Uterus (tissue), 4 donors: ENCODE measurements at places on chromosomes 2 and 18. TPM values are rescaled to one million over a fixed set of nuclear protein-coding genes. Genes with fewer than 3 reads are reported as not detected.

HRH4 gene
- 0.55 TPM for total RNA-seq

ABCG8 gene
- total RNA-seq: not detected

ASXL3 gene
- 25.0 TPM for total RNA-seq

PROM2 gene
- 13.8 TPM for total RNA-seq

COL5A2 gene
- 36.1 TPM for total RNA-seq

SIX3 gene
- total RNA-seq: not detected

SEPTIN10 gene
- total RNA-seq: 52.8 TPM

SCN3A gene
- 4.3 TPM for total RNA-seq

SLC19A3 gene
- total RNA-seq: 0.55 TPM

CTLA4 gene
- 0.14 TPM for total RNA-seq
